Iris pigment epithelial cell (primary cell): ENCODE measurements at places on chromosomes 5 and 9.
A peak's percentile ranks its signal among the peaks of the same experiment; 100 is the strongest.

DNA sequence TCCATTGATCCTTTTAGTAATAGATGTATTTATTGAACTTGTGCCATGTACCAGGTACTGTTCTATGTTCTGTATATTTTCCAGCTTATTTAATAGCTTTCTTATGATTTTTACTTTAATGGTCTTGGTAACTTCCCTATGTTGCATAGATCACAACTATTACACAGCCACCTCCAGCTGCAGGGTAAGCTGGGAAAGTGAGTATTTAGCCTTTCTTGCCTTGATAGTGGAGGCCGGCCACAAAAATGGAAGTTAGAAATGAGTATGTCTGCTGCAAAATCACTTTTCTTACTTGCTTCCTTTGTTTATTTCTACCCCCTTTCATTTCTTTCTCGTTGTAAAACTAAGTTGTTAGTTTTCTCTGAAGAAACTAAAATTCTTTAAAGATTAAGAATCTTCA lies 43.1 kb upstream of the ANKDD1B start:
- DNase-seq, result no peak

- DNase-seq, result no peak
Observed at GRCh38 chr5:175025077-175025476, 300.7 kb downstream of the MSX2 start.

DNA sequence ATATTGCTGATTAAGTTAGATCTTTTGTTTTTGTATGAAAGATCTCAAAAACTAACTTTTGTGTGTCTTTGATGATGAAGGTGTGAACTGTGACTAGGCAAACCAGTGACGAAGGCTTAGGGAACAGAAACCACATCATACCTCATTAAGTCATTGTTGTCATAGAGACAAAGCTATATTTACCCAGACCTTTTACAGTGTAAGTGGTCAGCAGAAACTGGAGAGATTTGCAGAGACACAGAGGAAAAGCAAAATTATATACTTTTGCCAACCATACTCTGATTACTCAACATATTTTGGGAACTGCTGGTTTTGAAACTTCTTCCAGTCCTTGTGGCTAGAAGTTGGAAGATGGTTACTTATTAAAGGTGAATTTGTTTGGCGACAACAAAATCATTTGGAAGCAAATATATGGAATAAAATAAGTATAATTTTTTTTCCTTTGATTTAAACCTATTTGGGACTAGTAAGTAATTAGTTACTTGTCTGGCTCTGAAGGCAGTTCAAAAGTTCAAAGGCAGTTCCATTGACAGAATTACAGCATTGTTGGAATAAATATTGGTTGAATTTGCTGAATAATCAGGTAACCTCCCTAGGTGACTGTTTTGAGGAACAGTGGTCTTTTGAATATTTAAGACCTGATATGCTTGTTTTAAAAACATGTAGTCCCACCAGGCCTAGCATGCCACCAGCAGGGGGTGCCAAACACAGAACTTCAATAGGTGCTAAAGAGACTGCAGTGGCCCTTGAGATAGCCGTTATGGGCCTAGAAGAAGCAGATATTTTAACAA lies 103.8 kb downstream of the RPS23 start:
- DNase-seq, result peak; percentile 64

DNA sequence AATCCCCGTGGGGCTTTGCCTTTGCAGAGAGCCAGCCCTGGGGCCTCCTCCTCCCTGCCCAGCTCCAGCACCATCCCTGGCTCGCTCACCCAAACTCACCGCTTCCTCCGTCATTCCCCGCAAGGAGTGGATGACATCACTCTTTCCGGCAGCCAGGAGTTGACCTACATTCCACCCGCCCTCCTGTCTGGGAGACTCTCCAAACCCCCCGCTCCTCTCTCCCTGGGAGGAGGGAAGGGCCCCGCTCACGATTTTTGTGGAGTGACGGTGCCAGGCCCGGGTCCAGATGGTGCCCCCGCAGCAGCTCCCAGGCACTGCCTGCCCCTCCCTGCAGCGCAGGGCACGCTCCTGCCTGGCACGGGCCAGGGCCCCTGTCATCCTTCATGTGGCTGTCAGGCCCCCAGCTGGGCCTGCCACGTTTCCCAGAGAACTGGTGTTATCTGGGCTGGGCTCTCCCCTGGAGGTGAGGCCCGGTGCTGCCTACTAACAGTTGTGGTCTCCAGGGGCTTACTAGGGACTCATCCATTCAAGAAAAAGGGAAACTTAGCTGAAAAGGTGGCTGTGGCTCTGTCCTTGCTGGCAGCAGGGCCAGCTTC lies 52.3 kb downstream of the NTNG2 start:
- peak; percentile 92 for DNase-seq

- DNase-seq, result no peak
Observed at GRCh38 chr5:77957931-77958521, 181.9 kb upstream of the TBCA start.

GRCh38 chr5:91433861-91434260 lies 50.7 kb upstream of the ARRDC3 start:
- DNase-seq, result no peak

DNA sequence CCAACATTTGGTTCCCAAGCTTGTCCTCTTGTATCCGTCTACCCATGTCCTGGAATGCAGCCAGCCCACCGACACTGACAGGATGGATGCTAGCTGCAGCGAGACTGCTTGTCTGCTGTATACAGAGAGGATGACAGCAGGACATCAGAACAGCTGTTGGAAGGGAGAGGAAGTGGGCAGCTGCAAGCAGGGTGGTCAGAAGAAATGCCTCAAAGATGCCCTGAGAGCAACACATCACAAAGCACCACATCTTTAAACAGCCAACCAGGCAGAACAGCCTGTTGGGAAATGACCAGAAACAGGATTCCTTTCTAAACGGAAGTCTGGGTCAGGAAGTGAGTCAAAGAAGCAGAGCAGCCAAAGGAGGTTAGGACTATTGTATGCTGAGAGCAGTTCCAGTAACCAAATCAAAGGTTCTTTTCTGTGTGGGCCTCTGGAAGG lies 219.1 kb downstream of the NDUFS4 start:
- peak; percentile 77 for DNase-seq

DNA sequence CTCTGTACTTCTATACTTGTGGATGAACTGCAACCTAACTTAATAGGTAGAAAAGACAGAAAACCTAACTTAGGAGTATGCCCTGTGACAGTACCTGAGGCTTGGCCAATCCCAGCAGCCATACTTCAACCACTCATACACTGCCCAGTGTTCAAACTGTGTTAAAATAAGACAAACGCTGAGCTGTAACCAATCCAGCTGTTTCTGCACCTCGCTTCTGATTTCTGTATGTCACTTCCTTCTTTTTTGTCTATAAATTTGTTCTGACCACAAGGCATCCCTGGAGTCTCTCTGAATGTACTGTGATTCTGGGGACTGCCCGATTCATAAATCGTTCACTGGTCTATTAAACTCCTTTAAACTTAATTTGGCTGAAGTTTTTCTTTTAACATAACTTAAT lies 41.4 kb downstream of the AUH start:
- DNase-seq, result no peak

- DNase-seq, result peak; percentile 49
Observed at GRCh38 chr5:73180566-73180965, 7.6 kb downstream of the TMEM174 start.

DNA sequence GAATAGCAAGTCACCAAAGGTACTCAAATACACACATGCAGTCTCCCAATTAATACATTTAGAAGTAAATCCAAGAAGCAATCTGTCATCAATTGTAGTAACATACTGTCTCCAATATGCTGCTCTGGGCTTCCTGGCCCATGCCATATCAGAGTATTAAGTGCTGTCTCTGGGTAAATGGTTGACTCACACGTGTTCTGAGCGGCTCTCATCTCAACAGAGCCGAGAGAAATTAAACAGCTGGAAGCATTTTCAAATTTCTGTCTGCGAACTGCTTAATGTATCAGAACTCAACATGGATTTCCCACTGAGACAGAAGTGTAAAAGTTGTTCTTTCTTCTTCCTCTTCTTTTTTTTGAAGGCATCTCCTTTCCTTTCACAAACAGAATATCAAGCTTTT lies 247.3 kb upstream of the TAS2R1 start:
- no peak for DNase-seq

DNA sequence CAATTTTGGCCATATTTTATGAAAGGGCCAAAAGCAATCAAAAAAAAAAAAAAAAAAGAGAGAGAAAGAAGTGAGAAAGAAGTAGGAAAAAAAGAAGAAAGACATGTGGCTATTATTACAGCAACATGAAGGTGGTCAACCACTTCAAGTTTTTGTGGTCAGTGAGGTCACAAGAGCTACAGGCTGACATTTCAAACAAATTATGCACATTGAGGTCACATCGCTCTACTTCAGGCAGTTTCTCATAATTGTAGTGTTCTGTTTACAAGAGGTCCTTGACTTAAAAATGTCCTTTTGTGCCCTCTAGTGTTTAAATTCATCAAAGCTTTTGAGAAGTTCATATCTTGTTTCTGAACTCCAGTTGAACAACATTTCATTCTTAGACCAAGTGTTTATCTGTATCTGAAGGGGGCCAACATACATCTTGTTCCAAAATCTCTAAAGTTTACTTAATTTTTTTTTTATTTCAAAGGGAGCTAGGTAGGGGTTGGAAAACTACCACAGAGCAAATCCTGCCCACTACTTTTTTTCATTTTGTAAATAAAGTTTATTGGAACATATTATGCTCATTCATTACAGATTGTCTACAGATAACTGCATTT lies 513.1 kb downstream of the PDE4D start:
- peak; percentile 98 for DNase-seq

DNA sequence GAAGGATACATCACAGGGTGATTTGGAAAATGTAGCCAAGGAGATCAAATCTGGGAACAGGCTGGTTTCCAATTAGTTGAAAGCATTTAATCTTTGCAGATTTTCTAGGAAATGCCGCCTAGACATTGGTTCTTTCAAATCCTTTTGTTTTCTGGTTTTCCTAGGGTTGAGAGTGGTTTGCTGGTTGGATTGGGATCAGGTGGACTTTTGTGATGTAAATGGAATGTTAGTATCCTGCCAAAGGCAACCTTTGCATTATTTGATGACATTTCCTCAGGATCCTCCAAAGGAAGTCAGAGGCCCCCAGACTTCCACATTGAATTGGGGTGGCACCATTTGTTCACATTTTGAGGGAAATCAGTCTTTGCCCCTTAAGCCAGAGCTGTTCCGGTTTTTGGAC lies 245.5 kb upstream of the RPS23 start:
- DNase-seq, result no peak

DNA sequence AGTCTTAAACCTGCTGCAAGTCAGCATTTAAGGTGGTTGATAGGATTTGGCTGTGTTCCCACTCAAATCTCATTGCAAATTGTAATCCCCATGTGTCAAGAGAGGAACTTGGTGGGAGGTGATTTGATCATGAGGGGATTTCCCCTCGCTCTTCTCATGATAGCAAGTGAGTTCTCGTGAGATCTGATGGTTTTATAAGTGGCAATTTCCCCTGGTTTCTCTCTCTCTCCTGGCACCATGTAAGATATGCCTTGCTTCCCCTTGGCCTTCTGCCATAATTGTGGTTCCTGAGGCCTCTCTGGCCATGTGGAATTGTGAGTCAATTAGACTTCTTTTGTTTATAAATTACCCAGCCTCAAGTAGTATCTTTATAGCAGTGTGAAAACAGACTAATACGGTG lies 84.3 kb upstream of the SMC2 start:
- peak; percentile 69 for DNase-seq

DNA sequence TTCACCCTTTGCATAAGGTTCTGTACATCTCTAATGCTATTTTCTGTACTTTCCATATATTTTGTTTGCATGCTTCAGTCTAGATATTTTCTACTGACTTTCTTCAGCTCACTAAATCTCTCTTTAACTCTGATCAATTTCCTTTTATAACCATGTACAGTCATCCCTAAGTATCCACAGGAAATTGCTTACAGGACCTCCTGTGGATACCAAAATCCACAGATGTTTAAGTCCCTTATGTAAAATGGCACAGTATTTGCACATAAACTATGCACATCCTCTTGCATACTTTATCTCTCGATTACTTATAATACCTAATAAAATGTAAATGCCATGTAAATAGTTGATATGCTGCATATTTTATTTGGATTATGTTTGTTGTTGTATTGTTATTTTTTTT lies 442.1 kb downstream of the TLE4 start:
- no peak for DNase-seq
